ENCODE measurements at places on chromosomes 1 and 21.

GRCh38 chr1:11279152-11279551, 6.2 kb downstream of the UBIAD1 start:
- no peak for DNase-seq

GRCh38 chr1:96370757-96371156, 350.8 kb upstream of the PTBP2 start:
- no peak for DNase-seq

DNA sequence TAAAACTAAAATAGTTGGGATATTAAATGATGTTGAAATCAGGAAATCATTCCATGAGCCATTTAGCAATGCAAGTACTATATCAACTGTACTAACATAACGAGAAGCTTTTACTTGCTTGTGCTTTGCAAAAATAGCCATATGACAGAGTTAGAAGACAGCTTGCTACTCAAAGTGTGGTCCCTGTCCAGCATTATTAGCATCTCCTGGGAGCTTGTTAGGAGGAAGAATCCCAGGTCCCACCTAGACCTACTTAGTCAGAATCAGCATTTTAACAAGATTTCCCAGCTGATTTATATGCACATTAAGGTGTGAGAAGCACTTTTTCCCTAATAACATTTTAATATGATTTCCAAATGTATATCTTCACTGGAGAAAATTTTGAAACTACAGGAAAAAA, 4.7 kb downstream of the PRKACB start:
- DNase-seq, result no peak

DNA sequence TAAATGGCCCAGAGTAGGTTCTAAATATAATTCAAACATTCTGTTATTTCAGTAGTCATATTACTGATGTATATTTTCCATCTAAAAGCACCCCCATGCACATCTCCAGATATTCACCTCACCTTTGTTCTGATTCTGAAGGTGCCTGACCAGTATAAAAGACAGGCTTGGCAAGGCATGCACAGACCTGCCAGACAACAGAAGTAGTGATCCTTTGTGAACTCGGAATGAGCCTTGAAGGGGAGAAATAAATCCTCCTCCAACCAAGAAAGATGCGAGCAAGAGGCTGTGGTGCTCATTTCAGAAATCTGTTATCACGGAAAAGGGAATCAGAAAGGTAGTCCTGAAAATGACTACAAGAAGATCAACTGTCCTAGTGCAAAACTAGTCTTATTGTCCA, 287.3 kb downstream of the VAV3 start:
- no peak for DNase-seq

- no peak for DNase-seq
Measured at GRCh38 chr1:159370855-159371254, 61.1 kb upstream of the OR10J4 start.

GRCh38 chr1:114524944-114525343, 13.9 kb upstream of the TRIM33 start:
- DNase-seq, result no peak

GRCh38 chr1:112332176-112333150, 63.6 kb upstream of the CTTNBP2NL start:
- no peak for DNase-seq

GRCh38 chr21:38538353-38538752, 40.1 kb upstream of the ERG start:
- no peak for DNase-seq

DNA sequence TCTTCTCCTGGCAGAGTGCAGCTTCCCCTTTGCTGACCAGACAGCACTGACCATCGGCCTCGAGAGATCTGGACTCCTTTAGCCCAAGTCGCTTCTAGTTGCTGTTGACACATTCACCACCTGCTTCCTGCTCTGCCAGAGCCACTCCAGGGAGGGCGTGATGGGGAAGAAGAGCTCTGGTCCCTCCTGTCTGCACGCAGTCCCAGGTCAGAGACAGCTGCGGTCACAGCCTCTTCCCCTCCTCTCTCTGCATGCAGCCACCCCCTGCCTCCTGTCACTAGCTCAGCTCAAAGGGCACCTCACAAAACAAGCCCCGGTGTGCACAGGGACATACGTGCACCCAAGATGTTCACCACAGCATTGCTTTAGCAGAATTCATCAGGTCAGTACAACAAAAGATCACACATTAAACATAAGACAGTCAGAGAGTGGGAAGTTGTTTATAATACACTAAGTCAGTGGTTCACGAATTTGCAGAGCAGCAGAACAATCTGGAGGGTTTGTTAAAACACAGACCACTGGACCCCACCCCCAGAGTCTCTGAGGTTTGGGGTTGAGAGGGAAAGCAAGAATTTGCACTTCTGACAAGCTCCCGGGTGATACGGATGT, 132.9 kb downstream of the SYF2 start:
- no peak for DNase-seq
